ENCODE measurements at places on chromosomes 2 and 18.
A peak's percentile ranks its signal among the peaks of the same experiment; 100 is the strongest.

- no peak for DNase-seq
Observed at GRCh38 chr2:200455958-200456421, 53.9 kb downstream of the KCTD18 start.

DNA sequence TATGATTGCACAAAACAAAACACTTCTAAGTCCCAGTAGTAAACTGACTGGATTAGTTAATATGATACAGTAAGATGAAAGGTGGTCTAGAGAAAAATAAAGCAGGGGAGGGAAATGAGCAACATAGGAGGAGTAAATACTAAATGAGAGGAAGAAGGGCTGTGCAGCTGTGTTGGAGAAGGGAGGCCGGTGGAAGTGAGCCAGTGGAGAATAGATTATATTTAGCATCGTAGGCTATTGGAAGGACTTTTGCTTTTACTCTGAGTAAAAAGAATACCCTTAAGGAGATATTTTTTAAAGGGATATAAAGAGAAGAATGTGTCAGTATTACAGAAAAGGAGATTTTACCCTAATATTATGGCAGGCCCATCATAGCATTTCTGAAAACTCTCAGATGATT lies 12.7 kb downstream of the WDR75 start:
- no peak for DNase-seq

DNA sequence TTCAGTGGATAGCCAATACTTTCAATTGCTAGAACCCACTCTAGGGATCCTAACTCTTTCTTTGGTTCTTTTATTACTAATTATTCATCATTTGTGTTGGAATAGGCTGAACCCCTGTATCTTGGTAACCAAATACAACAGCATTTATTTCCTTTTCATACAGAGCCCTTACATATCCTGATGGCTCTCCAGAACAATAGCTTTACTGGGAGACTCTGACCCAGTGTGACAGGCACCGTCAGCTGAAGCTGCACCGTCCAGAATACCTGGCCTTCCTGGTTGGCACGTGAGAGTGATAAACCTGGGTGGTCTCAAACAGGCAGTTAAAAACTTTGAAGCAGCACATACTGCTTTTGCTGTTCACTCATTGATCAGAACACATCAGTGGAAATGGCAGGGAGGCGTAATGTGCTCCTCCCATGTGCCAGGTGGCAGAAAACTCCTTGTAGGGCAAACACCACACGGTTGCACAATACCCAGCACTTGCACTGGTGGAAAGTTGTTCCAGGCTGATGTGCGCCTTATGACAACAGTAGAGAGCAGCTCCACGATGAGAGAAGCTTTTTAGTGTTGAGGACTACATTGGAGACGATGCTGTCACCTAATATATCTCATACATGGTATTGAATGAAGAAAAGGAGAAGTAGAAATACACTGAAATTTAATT lies 456.2 kb downstream of the PARD3B start:
- no peak for DNase-seq

DNA sequence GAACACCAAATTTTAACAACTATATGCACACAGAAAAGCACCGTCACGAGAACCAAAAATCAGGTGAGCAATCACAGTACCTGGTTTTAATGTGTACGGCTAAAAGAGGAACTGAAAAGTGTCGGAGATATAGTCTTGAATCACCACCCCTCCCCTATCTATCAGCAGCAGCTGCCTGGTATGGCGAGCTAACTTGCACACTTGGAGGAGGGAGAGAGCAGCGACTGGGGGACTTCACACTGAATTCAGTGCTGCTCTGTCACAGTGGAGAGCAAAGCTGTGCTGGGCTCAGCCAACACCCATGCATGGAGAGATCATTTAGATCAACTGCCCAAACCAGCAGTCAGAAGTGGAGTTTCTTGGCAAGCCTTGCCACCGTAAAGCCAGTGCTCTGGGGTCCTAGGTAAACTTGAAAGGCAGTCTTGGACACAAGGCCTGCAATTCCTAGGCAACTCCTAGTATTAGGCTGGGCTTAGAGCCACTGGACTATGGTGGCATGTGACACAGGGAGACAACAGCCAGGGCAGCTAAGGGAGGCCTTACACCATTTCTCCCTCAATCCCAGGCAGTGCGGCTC lies 89.2 kb upstream of the CD226 start:
- no peak for DNase-seq

GRCh38 chr2:233210281-233210680 lies 41.2 kb upstream of the ATG16L1 start:
- DNase-seq, result no peak

- DNase-seq, result no peak
Observed at GRCh38 chr2:54546518-54546917, 90.4 kb downstream of the SPTBN1 start.

DNA sequence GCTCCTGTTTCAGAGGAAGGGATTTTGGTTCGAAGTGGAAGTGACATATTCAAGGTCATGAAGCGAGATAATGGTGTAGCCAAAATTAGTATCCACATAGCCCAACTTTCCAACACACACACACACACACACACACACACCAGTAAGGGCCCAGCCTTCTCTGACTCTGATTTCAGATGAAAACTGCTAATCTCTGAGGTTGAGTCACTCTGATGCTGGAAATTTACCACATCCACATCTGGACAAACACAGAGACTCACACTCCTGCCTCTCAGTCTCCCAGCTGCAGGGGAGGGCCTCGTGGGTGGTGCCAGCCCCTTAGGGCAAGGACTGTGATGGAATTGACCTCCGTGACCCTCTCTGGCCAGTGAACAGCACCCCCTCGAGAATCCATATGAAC lies 29.0 kb upstream of the SLC35F6 start:
- DNase-seq, result peak; percentile 92

- DNase-seq, result no peak
Observed at GRCh38 chr2:15761056-15761455, 169.4 kb downstream of the DDX1 start.

DNA sequence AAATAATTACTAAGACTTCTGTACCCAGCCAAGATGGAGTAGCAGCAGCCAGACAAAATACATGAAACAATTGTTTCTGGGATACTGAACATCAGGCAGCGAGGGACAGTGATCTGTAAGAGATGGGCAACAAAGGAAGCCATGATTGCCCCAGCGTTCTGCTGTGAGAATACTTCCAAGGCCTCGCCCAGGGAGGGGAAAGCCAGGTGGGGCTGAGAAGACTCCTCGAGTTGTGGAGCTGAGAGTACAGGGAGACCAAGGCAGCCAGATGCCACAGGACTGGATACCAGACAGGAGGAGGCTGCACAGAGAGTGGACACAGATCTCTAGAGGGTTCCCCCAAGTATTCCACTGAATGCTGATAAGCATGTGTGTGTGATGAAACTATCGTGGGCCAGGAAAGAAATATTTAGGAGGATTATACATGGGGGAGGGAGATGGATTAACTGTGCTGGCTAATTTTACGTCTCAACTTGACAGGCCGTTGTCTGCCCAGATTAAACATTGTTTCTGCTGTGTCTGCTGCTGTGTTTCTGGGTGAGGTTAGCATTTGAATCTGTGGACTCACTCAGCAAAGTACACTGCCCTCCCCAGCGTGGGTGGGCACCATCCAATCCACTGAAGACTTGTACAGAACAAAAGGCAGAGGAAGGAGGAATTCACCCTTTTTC lies 10.2 kb upstream of the LIMS2 start:
- no peak for DNase-seq

GRCh38 chr2:66105066-66105753 lies 329.7 kb upstream of the MEIS1 start:
- DNase-seq, result no peak

All from foreskin fibroblast (primary cell).